NCI-H510A treated with DMSO at 0.1 percent for 48 hours (cell line): ENCODE measurements at places on chromosomes 11 and 22.

- no peak for DNase-seq
Measured at GRCh38 chr11:65113361-65113756, 1.7 kb downstream of the TM7SF2 start.

GRCh38 chr11:46553814-46554212, 40.0 kb downstream of the AMBRA1 start:
- DNase-seq: no peak

GRCh38 chr11:67372321-67372992, 941 bp downstream of the CLCF1 start:
- DNase-seq: no peak

DNA sequence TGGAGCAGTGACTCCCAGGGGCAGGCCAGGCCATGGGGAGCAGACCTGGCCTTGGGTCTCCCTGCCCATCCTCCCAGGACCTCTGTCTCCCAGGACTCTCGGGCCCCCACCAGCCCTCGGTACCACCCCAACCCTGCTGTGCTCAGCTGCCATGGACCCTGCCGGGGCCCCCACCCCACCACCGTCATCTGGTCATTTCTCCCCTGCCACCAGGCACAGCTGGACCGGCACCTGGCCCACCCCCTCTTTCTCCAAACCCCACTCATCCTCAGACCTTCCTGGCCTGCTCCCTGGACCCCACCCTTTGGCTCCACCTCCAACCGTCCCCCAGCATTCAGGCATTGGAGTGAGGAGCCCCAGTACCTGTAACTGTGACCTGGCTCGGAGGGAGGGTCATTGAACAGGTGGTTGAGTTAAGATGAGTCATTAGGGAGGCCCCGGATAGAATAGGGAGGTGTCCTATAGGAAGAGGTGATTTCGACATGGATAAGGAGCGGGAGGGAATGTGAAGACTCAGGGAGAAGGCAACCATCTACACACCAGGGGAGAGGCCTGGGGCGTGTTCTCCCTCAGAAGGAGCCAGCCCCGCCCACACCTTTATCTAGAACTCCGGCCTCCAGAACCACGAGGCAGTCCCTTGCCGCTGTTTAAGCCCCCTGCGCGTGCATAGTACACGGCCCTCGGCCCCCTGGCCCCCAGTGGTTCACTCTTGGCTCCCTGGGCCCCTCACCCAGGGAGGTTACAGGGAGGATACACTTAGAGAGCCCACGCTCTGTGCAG, 1395.9 kb downstream of the BRD1 start:
- DNase-seq: no peak

DNA sequence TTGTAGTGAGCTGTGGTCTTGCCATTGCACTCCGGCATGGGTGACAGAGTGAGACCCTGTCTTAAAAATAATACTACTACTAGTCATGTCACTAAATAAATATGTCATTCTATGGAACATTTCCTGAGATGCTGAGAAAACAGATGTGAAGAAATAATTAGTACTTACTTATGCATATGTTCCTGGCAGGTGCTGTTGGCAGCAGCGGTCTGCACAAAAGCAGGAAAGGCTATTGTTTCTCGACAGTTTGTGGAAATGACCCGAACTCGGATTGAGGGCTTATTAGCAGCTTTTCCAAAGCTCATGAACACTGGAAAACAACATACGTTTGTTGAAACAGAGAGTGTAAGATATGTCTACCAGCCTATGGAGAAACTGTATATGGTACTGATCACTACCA, 8.8 kb downstream of the ARCN1 start:
- peak; percentile 32 for DNase-seq

DNA sequence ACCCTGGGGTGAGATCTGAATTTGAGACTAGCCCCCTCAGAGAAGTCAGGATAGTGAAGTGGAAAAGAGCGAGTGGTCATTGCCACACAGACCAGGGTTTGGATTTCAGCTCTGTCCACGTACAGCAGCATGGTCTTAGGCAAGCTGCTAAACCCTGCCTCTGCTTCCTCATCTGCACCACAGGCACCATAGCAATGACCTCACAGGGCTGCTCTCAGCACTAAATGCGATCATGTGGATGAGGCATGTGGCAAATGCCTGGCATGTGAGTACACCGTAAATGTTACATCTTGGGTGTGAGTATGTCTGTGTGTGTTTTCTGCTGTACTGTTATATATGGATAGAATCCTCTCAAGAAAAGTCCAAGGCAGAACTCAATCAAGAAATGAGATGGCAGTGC, 15.8 kb downstream of the NAV2 start:
- no peak for DNase-seq
